ENCODE measurements at places on chromosomes 12 and 14.

DNA sequence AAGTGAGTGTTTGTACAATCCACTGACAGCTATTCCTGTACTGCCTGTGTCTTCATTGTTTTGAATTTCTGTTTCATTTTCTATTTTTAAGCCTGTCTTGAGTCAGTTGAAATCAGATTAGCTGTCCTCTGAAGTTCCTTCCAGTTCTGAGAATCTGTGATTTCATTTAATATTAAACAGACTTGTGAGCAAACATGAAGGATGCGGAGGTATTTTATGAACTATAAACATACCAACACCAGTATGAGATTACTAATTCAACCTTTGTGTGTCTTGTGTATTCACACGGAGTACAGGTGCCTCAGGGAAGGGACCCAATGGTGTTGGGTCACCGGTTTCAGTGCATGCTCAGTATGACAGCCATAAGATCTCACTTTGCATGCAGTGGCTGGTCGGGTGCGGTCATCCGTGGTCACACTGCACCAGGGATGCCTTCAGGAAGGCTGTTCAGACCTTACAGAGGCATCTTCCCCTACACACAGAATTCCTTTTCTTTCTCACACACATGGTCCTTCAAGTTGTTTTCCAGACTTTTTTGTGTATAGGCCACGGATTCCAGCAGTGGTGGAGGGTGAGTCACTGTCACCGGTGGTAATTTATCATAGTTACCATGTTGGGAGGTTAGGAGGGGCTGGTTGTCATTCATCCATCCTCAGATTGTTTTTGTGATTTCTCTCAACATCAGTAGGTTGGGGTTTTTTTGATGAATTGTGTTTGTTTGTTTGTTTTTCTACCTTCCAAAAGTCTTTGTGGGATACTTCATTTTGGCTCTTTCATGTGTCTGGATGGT is 103.0 kb upstream of the SFSWAP start:
- DNase-seq: no peak

DNA sequence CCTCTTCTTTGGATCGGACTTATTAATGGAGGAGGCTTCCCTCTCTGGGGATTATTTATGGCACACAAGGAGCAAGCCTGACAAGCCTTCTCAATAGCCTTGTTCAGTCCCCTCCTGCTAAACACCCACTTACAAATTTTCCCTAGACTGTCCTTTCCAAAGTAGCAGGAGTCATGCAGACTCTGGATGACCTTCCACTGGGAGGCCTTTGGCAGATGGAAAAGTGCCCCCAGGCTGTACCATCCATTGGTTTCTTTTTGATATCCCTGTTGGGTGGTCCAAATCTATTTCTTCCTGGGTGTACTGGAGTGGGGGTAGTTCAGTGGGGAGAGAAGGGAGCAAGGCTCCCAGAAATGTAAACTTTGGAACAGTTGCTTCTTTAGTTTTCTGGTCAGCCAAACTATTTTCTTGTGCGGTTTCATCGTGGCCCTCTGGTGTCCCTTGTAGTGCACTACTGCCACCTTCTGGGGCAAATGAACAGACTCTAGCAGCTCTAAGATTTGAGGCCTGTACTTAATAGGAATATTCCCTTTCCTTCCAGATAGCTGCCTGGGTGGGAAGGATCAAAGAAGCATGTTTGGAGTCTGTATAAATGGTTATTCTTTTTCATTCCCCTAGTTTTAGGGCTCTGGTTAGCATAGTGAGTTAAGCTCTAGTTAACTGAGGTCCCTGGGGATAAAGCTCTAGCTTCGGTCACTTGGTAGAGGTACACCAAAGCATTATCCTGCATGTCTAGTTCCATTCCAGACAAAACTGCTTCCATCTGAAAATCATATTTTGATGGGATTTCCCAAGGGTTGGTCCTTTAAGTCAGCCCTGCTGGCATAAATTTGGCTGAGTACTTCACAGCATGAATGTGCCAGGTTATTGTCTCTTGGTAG is 409.5 kb downstream of the SLC6A15 start:
- DNase-seq: no peak

DNA sequence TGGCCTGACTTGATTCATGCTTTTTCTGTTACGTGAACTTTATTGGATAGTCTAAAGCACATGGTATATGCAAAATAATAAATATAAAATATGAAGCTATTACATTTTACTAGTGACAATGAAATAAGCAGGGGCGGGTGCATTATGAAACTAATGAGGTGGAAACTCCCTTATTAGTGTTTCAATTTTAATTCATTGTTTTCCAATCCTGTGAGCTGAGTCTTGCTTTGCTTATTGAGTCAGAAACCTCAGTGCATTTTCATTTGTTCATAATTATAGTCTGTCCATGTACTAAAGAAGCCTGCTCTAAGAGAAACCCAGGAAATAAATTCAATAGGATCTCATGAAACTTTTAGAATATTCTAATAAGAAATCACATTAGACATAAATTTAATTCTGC is 78.5 kb downstream of the CNTN1 start:
- DNase-seq: no peak

DNA sequence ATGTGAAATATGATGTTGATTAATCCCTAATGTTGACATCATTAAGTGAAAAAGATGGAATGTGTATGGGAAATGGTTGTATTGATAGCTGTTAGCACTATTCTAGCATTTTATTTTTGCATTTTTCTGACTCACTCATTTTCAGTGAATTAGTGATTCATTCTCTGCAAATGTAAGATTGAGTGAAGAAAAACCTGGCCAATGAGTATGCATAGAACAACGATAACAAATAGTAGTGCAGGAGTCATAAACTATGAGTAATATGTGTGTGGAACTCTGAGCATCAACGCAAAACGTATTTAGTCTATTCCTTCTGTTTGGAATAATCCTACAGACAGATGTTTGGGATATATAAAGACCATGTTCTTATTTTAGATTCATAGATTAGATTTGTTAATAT is 76.3 kb upstream of the RTL1 start:
- DNase-seq: no peak

GRCh38 chr12:53995002-53995377 is 5.0 kb upstream of the HOXC9 start:
- DNase-seq: no peak

GRCh38 chr14:100063314-100063941 is 1.8 kb upstream of the EVL start:
- no peak for DNase-seq

GRCh38 chr12:68910128-68910527 is 22.8 kb downstream of the CPM start:
- DNase-seq: no peak

- no peak for DNase-seq
Measured at GRCh38 chr14:104582662-104583061, 3.1 kb downstream of the C14orf180 start.

DNA sequence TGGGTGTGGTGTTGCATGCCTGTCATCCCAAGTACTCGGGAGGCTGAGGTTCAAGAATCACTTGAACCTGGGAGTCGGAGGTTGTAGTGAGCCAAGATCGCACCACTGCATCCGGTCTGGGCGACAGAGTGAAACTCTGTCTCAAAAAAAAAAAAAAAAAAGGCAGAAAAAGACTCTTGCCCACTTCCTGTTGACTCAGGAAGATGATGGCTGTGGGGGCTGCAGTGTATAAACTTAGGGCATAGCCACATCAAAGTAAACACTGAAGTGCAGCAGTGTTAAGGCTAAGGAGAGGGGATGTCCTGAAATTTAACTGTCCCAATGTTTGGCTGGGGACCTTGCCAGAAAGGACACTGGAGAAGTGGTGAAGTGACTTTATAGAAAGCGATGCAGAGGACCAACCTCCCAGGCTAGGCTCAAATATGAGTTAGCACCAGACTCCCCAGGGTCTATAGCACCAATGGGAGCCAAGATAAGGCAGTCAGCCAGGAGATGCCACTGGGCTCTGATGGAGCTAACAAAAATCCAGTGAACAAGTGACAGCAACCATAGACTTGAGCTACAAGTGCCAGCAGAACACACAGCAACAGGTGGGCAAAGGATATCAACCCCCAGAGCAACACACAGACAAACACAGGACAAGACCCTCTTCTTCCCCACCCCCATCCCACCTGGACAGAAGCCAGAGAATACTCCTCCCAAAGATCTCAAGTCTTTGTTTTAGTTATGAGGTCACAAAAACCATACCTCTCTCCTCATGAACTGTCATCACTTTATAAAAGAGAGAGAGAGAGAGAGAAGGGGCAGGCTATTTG is 28.0 kb downstream of the NELL2 start:
- peak; percentile 38 for DNase-seq

GRCh38 chr14:65170768-65171507 is 68.6 kb upstream of the MAX start:
- peak; percentile 39 for DNase-seq

DNA sequence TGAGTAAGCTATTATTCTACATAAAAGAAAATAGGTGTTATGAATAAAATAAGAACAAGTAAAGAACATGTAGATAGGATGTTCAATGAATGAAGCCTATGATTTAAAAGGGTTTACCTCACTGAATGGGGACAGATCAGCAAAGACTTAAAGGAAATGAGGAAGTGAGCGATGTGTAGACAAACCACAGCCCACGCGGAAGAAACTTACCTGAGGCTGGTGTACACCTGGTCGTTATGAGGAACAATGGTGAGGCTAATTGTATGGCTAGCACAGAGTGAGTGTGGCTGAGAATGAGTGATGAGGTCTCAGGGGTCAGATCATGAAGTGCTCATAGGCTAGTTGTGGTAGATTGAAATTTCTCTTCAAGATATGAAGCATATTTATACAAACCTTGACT is 221.7 kb downstream of the ALG10B start:
- DNase-seq: no peak

DNA sequence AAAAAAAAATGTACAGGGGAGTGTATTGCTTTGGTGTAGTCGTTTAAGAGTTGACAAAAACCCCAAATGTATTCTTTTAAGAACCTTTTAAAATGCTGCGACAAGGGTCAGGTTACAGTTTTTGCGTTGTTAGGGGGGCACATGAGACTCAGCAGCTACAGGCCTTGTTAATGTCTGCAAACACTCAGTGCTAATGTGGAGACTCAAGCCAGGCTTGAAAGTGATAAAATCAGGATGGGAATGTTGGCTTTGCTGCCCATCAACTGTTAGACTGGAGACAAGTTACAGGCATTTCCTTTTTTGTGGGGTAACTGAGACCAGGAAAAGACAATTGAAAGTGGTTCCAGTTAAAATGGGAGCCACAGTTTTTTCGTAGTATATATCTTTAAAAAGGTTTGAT is 84.8 kb downstream of the PRKCH start:
- no peak for DNase-seq

- no peak for DNase-seq
Measured at GRCh38 chr14:102221026-102221425, 81.3 kb downstream of the WDR20 start.

- no peak for DNase-seq
Measured at GRCh38 chr14:100561005-100561404, 26.2 kb downstream of the BEGAIN start.

DNA sequence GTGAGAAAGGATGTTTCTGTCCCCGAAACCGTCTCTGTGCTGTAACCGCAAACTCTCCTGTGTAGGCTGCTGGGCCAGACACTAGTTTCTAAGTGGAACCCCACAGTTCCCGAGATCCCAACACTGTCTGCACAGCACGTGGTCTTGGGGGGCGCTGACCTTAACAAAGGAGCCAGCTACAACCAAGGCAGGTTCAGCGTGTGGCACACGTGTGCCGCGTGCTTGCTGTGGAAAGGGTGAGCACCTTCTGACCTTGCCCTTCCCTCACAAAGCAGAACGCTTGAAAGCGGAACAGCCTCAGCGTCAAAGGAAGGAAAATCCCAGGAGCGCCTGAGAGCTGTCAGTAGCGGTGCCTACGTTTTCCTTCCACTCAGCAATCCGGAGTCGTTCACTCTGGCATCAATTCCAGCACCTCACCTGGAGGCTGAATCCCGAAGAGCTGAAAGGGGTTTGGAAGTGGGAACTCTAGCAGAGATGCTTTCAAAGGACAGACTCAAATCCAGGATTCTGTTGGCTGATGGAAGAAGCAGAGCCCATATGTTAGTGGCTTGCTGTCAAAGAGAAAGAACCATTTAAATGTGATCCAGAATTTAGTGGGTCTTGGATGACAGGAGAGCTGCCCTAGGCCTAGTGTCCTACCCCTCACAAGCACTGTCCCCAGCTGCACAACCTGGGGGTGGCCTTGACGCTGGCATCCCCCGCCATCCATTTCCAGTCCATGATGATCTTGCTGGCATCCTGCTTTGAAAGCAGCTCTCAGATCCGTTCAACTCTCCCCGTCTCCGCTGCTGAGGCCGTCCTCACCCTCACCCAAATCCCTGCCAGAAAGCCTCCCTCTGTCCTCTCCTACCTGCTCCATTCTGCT is 27.1 kb downstream of the CCDC92 start:
- no peak for DNase-seq

DNA sequence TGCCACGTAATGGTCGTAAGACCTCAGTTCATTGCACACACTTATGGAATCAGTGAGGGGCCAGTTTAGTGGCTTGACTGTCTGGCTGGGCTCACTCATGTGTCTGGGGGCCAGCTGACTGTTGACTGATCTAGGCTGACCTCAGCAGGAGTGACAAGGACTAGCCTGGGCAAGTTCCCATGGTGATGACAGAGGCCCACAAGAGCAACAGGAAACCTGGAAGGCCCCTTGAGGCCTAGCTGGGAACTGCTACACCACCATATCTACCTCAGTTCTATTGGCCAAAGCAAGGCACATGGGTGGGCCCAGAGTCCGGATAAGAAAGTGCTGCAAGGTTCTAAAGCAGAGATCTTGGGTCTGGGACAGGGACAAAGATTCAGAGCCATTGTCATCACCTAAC is 21.3 kb upstream of the RFLNA start:
- DNase-seq: no peak

DNA sequence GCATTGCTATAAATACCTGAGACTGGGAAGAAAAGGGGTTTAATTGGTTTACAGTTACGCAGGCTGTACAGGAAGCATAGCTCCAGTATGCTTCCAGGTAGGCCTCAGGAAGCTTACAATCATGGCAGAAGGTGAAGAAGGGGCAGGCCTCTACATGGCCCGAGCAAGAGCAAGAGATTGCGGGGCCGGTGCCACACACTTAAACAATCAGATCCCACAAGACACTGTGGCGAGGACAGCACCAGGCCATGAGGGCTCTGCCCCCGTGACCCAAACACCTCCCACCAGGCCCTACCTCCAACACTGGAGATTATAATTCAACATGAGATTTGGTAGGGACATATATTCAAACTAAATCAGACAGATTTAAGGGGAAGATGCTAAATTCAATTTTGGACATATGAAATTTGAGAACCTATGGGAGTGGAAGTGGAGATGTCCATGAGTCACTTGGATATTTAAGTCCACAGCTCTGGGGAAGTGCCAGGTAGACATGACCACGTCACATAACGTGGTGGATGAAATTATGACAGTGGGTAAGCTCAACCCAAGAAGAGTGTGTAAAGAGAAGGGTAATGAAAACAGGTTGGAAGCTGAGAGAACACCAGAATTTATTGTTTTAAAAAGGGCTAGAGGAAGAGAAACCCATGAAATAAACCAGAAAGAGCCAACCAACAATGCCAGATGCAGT is 1.5 kb upstream of the LTA4H start:
- no peak for DNase-seq

DNA sequence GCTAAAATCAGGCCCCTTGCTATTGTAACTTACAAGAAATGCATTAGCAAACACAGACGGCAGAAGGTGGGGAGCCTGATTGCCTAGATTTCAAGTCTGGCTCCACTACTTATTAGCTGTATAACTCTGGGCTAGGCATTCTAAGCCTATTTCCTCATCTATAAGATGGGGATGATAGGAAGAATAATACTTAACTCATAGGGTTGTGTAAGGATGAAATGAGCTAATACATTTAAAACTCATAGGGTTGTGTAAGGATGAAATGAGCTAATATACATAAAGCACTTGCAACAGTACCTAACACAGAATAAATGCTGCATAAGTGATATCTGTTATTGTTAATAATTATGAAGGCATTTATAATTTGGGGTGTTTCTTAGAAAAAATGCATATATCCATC is 60.1 kb upstream of the DIO2 start:
- no peak for DNase-seq

GRCh38 chr12:54998958-54999510 is 14.5 kb upstream of the TESPA1 start:
- DNase-seq: no peak
